Foreskin keratinocyte (primary cell): ENCODE measurements at places on chromosomes 4 and X. TPM values are rescaled to one million over a fixed set of nuclear protein-coding genes. Genes with fewer than 3 reads are reported as not detected.
A peak's percentile ranks its signal among the peaks of the same experiment; 100 is the strongest.

Gene SHROOM4
- 0.42 and 0.48 TPM in 2 replicates for total RNA-seq

Gene ADGRG2
- total RNA-seq: under 0.01 and 0.03 TPM in 2 replicates

Gene ZNF275
- 6.7 and 7.2 TPM in 2 replicates for total RNA-seq

Gene ODAM
- total RNA-seq: not detected in 2 replicates

Gene FRMPD3
- not detected in 2 replicates for total RNA-seq

Gene NXT2
- 7.0 and 7.4 TPM in 2 replicates for total RNA-seq

Gene MOSPD2
- total RNA-seq: 9.1 and 12.4 TPM in 2 replicates

Gene DRD5
- total RNA-seq: not detected in 2 replicates

Gene DACH2
- total RNA-seq: not detected in 2 replicates

DNA sequence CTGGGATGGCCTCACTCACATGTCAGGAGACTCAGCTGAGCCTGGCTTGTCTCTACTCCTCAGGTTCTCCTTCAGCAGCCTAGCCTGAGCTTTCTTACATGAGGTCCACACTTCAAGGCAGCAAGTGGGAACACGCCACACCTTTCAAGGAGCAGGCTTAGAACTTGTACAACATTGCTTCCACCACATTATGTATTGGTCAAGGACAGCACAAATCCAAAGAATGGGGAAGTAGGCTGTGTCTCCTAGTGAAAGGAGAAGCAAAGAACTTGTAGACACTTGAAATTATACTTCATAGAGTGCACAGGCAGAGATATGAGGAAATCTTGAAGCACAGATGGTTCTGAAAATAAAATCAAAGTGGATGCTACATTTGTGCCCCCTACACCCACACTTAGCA lies 120.9 kb upstream of the NOCT start:
- peak; percentile 97 for DNase-seq

GRCh38 chrX:119503484-119503861 lies 35.2 kb downstream of the SLC25A5 start:
- DNase-seq: peak; percentile 72

GRCh38 chr4:6495296-6495590 lies 22.8 kb upstream of the PPP2R2C start:
- DNase-seq: no peak

DNA sequence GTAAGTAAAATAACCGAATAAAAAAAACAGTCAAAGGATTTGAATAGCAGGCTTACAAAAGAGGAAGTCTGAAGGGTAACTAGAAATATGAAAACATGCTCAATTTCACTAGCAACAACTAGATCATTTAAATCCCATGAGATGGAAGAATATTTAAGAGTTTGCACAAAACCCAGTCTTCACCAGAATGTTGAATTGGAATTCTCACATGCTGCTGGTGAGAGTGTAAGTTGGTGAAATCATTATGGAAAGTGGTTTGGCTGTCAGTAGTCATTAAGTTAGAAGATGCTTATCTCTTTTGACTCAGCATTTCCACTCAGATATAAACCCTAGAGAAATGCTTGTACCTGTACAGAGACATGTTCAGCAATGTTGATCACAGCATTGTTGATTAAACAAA lies 110.1 kb downstream of the PGRMC2 start:
- DNase-seq: peak; percentile 35

DNA sequence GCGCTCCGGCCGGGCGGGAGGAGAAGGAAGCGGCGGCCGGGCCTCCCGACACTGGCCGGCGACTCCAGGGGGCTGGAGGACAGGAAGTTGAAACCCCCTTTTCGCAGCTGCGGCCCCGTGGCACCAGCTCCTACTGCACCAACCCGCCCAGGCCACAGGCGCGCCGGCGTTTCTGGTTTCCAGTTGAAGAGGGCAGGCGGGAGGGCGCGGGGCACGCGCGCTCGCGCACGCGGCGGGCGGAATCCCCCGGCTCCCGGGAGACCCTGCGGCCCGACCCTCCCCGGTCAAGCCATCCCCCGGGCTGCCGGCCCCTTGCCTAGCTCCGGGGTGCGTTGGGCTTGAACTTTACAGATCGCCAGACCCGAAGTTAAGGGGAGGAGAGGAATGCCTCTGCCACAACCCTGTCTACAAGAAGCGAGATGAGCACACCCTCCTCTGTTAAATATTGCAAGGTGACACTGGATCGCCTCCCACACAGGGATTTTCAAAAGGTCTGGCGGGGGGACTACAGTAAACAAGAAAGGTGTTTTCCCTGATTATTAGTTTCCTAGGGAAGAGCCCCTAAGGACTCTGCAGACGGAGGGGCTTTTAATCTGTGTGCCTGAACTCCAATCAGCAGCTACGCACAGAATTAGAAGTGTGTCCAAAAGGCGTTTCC lies 1.4 kb downstream of the ELOVL6 start:
- peak; percentile 59 for DNase-seq

- no peak for DNase-seq
These were observed 67.2 kb upstream of the HOPX start for GRCh38 chr4:56748271-56748670.

- DNase-seq: no peak
These were observed 1695.2 kb downstream of the STIM2 start for GRCh38 chr4:28555866-28556265.

GRCh38 chr4:169202145-169202699 lies 68.5 kb downstream of the SH3RF1 start:
- no peak for DNase-seq

GRCh38 chrX:20128670-20129069 lies 12.0 kb upstream of the MAP7D2 start:
- DNase-seq: no peak

- no peak for DNase-seq
These were observed 18.7 kb upstream of the SPANXB1 start for GRCh38 chrX:140983730-140984129.

DNA sequence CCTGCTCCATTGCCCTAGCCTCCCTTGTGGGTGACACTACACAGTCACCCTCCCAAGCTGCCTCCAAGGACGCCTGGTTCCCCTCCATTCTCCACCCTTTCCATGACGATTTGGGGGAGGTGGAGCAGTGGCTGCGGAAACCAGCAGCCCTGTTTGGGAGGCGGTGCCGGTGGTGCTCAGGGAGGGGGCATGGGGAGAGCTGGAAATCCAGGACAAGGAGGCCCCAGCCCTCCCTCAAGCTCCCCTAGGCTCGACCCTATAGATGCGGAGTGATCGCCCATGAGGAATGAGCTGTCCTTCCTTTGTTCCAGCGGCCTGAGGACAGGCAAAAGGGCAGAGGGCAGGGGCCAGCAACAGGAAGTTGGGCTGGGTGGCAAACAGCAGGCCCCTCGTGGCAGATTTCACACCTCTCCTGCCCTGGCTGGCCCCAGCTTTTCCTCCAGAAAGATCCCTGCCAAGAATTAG lies 3.6 kb upstream of the RENBP start:
- no peak for DNase-seq

GRCh38 chr4:147518846-147519767 lies 38.2 kb downstream of the EDNRA start:
- peak; percentile 59 for DNase-seq

DNA sequence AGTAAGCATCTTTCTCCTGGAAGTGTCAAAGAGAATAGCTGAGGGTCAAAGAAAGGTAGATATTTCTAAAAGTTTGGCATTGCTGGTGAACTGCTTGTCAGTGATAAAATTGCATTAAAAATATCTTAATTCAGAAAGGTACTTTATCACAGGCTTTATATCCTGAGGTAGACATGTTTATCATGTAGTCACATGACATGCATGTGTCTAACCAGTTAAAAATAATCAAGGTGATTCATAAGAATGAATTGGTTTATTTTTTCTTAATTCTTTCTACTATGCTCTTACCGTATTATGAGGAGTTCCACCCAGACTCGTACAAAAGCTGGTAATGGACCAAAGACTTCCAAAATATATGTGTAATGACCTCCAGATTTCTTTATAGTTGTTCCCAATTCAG lies 6.1 kb downstream of the SLC7A11 start:
- DNase-seq: no peak

DNA sequence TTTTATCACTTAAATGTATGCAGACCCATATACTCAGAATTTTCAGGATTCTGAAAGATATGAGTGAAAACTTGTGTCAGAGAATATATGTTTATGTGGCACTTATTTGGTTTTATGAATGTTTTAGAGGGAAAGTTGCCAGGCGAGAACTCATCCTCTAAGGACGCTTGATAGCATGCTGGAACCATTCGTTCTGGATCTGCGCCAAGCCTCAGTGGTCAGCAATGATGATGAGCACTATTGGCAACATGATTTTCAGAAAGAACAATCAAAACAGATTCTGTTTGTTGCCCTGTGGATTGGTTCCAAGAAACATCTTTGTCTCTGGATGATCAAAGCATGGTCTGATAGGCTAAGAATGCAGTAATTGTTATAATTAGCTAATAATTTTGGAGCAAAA lies 32.1 kb upstream of the RAPGEF2 start:
- peak; percentile 49 for DNase-seq

DNA sequence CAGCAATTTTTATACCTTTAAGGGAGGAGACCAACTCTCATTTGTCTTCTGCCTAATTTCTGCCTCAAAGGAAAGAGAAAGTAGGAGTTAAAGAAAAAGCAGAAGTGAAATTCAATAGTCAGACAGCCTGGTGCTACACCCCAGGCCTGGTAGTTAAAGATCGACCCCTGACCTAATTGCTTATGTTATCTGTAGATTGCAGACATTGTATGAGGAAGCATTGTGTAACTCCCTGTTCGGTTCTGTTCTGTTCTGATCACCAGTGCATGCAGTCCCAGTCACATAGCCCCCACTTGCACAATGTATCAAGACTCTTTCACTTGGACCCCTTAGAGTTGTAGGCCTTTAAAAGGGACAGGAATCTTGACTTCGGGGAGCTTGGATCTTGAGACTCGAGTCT lies 335.9 kb upstream of the AR start:
- no peak for DNase-seq

GRCh38 chr4:139556071-139556723 lies at the start of gene SETD7:
SETD7 (minus strand) TSS chr4:139556219; CDS start chr4:139556137, 82 bp downstream.
- peak; percentile 84 for DNase-seq

- no peak for DNase-seq
These were observed 13.3 kb upstream of the IL3RA start for GRCh38 chrX:1323315-1323714.

DNA sequence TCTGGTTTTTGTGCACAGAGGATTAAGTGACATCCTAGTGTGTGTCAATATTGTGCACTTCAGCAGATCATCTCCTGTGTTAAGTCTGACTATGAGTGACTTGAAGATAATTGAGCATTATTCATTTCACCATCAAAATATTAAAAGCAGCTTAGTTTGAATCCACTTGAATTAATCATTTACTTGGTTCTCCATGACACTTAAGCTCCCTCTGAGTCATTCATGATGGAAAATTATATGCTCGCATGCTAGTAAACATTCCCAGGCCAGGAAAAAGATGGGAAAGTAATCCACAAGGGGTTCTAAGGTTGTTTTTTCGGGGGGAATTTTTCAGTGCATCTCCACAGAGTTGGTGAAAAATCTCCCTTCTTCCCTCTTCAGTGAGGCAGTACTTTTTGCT lies 97.2 kb upstream of the EOLA2 start:
- DNase-seq: no peak
